Brain pericyte (primary cell): ENCODE measurements at places on chromosomes 16 and 17.

DNA sequence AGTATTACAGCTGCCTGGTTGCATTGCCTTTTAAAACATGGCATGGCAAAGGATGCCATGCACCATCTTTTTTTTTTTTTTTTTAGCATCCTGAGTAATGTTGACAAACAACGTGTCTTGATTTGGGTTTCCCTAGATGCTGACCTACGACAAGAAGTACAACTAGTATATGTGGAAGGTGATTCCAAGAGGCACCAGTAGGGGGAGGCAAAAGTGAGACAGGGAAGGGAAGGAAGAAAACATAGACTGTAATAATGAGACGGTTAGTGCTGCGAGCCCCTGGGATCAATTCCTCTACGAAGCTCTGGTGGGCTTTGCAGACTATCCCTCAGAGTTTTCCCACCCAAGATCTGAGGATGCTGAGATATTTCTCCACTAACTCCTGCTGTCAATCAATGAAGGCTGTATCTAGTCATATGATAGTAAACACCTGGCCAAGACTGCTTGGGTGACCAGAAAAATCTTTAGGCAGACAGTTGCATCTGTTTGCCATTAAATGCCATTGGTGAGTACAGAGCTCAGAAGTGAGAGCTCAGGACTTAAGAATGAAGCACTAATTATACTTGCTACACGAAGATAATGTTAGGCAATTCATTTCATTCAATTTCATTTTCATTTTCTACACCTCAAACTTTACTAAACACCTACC lies 458.6 kb upstream of the GOT2 start:
- DNase-seq = no peak

DNA sequence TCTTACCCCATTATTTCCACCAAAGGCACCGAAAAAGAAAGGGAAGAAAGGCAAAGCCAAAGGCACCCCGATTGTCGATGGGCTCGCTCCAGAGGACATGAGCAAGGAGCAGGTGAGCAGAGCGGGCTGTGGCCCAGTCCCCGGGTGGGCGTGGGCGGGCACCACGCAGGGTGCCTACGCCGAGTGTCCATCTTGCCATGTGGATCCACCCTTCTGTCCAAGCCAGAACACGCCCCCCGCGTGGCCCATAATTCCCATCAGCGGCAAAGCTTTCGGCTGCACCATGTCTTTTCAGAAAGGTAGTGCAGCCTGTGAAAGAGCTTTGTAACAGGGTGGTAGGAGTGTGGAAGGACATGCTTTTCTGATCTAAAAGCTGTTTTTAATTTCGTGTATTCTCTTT lies 8.4 kb upstream of the DBNDD1 start:
- no peak for DNase-seq

DNA sequence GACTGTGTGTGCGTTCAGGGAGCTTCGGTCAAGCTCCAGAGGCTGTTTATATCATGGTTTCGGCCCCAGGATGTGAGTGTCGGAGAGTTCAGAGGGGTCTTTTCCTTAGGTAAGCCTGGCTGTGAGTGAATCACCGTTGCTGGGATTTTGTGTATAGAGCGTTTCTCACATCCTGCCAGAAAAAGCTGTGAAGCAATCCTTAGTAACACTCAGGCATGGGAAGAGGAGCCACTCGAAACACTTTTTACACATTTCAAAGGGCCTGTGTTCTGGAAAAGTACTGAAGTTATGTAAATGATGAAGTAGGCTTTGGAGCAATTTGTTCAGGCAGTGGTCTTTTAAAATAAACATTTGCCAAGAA lies 662 bp downstream of the PGS1 start:
- DNase-seq = no peak

DNA sequence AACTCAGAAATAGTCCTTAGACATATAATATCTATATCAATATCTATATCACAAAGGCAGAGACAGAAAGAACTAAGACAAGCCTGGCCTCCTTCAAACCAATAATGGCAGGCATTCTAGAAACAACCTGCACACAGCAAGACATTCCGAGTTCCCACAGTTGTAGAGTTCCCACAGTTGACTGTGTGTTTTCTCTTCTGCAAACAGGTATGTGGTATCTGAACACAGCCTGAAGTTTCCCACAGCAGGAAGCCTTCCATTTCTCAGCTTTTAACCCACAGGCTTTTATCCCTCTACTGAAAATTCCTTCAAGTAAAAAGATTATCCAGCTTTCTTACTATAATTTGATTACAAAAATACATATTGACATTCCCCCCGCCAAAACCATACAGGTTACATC lies 73.9 kb downstream of the ZZEF1 start:
- no peak for DNase-seq

- DNase-seq = no peak
These were observed 7.3 kb downstream of the PROCA1 start for GRCh38 chr17:28704219-28704858.

GRCh38 chr17:46810837-46811236 lies 7.7 kb downstream of the WNT3 start:
- DNase-seq = no peak

DNA sequence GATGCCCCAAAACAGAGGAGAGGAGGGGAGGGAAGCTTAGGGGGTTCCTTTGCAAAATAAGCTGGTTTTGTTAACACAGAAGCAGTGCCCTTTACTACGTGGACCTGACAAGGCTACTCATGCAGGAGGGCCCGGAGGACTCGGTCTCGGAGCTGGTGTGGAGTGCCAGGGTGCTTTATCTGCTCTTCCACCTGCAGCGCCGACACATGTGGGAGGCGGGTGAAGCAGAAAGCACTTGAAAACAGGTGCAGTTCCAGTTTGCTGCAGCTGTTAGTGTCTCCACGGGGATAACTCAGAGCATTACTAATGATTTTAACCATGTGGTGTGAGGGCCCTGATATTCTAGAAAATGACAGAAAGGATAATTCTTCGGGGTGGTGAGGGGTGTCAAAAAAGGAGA lies 35.0 kb upstream of the MNT start:
- DNase-seq = no peak

DNA sequence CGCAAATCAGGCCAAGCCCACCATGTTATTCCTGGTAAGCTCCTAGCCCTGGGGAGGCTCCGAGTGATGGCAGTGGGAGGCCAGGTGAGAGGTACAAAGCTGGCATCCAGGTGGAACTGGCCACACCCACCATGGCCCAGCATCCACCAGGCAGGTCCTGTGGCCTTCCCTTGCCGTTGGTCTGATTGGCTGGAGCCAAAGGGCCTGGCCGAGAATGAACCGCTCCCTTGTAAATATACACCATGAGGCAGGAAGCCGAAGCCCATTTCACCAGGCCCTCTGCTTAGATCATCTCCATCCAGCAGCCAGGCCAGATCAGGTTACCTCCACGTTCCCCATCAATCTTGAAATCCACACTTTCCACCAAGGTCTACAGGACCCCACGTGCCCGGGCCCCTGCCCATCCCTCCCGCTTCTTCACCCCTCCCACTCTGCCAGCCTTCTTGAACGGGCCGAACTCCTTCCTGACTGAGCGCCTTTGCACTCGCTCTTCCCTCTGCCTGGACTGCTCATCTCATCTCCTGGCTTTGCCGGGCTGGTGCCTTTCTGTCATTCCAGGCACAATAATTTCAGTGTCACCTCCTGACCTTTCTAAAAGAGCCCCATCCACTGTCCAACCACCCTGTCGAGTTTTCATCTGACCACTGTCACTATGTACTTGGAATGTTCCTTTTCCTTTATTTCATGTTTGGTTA lies 5.8 kb downstream of the SOCS1 start:
- DNase-seq = no peak

DNA sequence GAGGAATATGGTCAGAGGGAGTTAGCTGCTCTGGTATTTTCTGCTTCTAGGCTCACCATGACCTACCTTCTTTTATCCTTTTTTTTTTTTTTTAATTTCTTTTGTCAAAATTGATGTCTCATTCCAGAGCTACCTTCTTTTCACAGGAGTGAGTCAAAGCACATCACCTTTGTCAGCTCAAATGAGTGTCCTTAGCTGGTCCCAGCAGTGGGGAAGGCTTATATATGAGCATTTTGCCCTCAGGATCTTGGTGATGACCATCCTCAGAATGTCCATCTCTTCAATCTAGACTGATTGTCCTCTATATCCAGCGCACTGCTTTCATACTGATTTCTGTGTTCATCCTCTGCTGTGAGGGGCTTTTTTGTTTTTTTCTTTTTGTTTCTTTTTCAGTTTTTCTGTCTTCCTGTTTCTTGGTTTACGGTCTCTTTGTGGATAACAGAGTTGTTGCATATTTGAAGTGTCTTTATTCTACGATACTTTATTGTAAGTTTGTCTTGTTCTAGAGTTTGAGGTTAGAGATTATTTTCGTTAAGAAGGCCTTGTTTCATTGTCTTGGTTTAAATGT lies 24.9 kb downstream of the CBFB start:
- DNase-seq = no peak
